ENCODE measurements at places on chromosomes 2 and 18. TPM values are rescaled to one million over a fixed set of nuclear protein-coding genes. Genes with fewer than 3 reads are reported as not detected.
A peak's percentile ranks its signal among the peaks of the same experiment; 100 is the strongest.

DNA sequence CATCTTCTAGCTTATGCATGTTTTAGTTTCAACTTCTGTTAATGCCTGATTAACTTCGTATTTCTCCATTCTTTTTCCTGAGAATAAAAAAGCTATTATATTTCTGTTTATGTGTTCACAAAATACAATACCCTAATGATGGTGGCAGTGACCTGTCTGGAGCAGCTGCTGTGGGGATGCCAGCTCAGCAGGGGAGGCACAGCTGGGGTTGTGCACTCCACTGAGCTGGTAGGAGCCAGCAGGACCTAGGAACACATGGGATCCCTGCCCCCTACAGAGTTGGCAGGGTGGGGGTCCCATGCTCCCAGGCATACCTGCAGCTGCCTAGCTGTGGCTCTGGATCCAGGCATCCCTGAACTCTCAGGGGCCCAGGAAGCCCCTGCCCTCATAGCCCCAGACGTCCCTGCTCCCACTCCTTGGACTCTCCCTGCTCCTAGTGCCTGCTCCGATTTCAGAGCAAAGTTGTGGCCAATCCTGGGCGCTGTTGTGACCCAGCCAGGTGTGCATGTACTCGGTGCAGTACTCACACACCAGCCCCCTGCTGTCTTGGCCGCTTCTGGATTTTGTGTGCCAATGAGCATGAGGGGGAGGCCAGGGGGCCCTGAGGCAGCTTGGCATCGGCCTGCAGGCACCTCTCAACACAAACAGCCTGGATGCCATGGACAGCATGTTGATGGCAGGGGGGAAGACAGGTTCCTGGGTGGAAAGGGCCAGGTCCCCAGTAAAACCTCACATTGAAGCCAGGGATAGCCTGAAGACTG is 546.0 kb downstream of the ZNF804A start:
- H3K36me3 ChIP-seq: no peaks in the 10 kb centered on the region
- no peaks in the 10 kb centered on the region for H3K4me1 ChIP-seq
- H3K27ac ChIP-seq: no peak overlapping the region
- no peaks in the 10 kb centered on the region for H3K27me3 ChIP-seq
- no peak overlapping the region for H3K4me3 ChIP-seq

GRCh38 chr2:232761301-232761907 is 15.0 kb downstream of the KCNJ13 start:
- H3K27me3 ChIP-seq: no peaks in the 10 kb centered on the region
- no peak overlapping the region for H3K27ac ChIP-seq
- H3K36me3 ChIP-seq: peaks cover 23% of the 10 kb centered on the region
- H3K4me1 ChIP-seq: no peaks in the 10 kb centered on the region
- peak; percentile 56 for DNase-seq

DNA sequence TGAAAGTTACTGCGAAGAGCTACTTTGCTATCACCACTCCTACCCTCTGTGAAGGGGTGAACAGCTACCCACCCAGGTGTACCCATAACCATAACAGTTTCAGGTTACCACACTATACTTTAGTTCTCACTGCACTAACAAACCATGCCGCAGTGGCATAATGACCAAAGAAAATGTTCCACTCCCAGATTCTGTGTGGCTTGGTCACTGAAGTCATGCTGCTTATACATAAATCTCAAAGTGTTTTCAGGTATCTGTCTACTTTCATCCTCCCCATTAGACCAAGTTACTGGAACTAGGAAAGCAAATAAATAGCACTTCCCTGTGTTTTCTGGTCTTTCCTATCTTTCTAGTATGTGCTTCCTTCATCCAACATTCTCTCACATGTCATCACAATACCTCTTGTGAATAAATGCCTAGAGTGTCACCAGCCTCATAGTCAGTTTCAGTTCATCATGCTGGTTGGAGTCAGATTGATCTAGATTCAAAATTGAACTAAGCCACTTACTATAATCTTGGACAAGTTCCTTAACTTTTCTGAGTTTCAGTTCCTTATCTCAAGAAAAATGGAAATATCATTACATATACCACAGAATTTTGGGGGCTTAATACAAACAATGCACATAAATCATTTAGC is 293.6 kb downstream of the FSIP2 start:
- no peak overlapping the region for H3K4me3 ChIP-seq
- no peaks in the 10 kb centered on the region for H3K27me3 ChIP-seq
- no peaks in the 10 kb centered on the region for H3K4me1 ChIP-seq
- no peak for DNase-seq

DNA sequence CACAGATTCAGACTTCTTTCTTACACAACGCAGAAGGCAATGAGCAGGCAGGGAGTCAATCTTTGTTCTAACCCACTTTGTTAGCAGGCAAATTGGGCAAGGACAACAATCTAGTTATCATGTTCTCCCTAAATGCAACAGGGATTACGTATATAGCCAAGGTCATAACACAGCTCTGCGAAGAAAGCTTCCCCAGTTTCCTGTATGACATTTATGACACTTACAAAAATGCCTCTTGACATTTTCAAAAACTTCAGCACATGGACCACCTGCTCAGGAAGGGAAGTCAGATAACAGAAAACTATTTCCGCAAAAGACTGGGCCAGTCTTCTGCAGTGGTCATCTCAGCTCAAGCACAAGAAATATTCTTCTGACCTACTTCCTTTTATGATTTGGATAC is 106.1 kb downstream of the IRS1 start:
- no peak overlapping the region for H3K27ac ChIP-seq
- no peak overlapping the region for H3K4me3 ChIP-seq

Gene KIAA2012
- total RNA-seq: not detected

DNA sequence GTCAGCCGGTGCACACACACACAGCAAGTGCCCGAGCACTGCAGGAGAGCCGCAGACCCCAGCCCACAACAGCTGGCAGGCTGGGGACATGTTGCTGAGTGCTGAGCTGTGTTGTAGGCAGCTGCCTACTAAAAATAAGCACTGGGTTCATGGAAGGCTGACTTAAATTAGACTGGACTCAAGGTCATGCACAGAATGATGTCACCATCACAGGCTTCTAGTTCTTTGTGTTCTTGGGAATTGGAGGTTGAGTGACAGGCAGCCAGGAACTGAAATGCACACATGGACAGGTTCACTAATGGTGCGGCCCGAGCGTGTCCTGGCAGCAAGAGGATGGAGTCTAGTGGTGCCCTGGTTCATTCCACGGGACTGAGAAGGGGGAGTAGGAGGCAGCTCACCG is 71.3 kb downstream of the VWA3B start:
- no peaks in the 10 kb centered on the region for H3K27me3 ChIP-seq
- peaks cover 65% of the 10 kb centered on the region for H3K4me1 ChIP-seq
- no peaks in the 10 kb centered on the region for H3K36me3 ChIP-seq
- peak overlapping the region; percentile 96 for H3K27ac ChIP-seq
- H3K4me3 ChIP-seq: no peak overlapping the region

Gene ZBTB7C
- total RNA-seq: 6.2 TPM

Gene RAX
- total RNA-seq: 0.06 TPM

Gene TBC1D8
- 23.2 TPM for total RNA-seq

Gene SEMA4C
- total RNA-seq: 53.6 TPM

Gene DCDC2C
- total RNA-seq: not detected

Gene IL1RN
- not detected for total RNA-seq

DNA sequence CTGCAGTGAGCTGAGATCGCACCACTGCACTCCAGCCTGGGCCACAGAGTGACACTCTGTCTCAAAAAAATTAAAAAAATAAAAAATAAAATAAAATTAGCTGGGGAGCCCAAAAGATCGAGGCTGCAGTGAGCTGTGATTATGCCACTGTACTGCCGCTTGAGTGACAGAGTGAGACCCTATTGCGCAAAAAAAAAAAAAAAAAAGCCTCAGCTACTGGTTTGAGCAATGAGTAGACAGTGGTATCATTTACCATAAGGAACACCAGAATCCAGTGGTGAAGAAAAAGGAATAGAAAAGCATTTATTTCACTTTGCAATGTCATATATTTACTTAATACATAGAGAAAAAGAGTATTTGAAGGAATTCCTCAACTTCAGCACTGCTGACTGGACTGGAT is 3.0 kb downstream of the SAP130 start:
- H3K4me3 ChIP-seq: no peak overlapping the region
- peaks cover 14% of the 10 kb centered on the region for H3K36me3 ChIP-seq
- H3K4me1 ChIP-seq: no peaks in the 10 kb centered on the region
- no peak for DNase-seq
- H3K27me3 ChIP-seq: no peaks in the 10 kb centered on the region
- no peak overlapping the region for H3K27ac ChIP-seq

DNA sequence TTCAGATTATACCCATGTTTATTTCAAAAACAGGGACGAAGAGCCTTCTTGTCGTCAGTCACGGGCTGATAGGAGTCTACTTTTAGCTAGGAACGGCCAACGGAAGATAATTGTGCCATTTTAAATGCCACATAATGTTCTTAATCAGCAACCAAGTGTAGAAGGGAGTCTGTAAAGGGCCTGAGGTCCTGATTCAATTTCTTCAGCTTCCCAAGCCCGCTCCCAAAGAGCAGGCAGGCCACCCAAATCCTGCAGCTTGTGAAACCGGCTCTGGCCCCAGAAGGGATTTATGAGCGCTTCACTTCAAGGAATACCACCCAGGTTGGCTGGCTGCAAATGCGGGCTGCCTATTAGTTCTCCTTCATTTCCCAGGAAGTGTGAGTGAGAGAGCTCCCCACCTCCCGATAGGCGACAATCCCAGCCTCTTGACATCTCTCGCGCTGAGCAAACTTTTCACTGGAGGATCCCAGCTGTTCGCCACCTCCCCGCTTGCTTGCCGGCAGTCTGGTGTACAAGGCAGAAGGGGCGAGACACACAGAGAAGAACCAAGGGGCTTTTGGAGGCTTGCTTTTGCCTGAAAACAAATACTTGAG is 272.9 kb downstream of the CDH20 start:
- no peaks in the 10 kb centered on the region for H3K36me3 ChIP-seq
- H3K27me3 ChIP-seq: no peaks in the 10 kb centered on the region

Gene SLC9A4
- not detected for total RNA-seq

GRCh38 chr2:9247786-9248185 is 41.2 kb downstream of the ASAP2 start:
- no peak overlapping the region for H3K4me3 ChIP-seq
- DNase-seq: peak; percentile 37
- H3K36me3 ChIP-seq: no peaks in the 10 kb centered on the region
- H3K27ac ChIP-seq: no peak overlapping the region

DNA sequence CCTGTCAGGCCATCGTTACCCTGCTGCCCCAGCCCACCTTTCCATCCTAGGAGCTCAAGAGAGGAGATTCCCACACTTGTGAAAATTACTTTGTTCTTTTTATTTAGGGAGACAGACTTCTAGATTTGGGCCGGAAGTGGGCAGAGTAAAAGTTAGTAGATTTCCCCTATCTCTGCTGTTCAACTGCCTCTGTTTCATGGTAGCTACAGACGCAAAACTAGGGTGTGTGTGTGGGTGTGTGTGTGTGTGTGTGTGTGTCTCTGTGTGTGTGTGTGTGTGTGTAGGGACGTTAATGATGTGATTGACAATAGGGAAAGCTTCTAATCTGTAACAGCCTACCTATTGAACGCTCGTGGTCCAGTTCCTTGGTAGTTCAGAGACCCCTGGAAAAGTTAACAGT is 438 bp downstream of the PSMA8 start:
- H3K4me3 ChIP-seq: no peak overlapping the region
- no peaks in the 10 kb centered on the region for H3K4me1 ChIP-seq
- no peak for DNase-seq

GRCh38 chr18:43310239-43310638 is 32.9 kb upstream of the SYT4 start:
- no peak overlapping the region for H3K27ac ChIP-seq
- no peaks in the 10 kb centered on the region for H3K4me1 ChIP-seq
- no peak overlapping the region for H3K4me3 ChIP-seq

- no peak overlapping the region for H3K4me3 ChIP-seq
- DNase-seq: no peak
- peaks cover 7% of the 10 kb centered on the region for H3K4me1 ChIP-seq
These were observed 10.6 kb upstream of the WIPF1 start for GRCh38 chr2:174607989-174608865.

DNA sequence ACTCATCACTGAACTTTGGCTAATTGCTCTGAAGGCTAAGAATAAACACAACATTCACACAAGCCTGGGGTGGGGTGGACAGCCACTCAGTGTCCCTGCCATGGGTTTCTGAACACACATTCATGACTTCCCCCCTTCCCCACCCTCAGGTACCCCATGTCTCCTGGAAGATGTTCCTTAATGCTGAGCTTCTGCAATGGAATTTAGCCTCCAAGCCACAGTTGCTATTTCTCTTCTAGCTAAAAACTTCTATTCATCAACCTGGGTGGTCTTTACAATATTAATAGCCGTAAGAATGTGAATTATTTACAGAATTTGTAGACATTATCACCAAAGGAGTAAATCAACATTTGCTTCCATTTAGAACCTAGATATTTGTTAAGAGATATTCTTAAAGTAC is 175.1 kb downstream of the ACKR3 start:
- H3K27ac ChIP-seq: no peak overlapping the region
- no peak for DNase-seq
- no peaks in the 10 kb centered on the region for H3K27me3 ChIP-seq
- H3K4me1 ChIP-seq: peaks cover 16% of the 10 kb centered on the region
- H3K36me3 ChIP-seq: no peaks in the 10 kb centered on the region

DNA sequence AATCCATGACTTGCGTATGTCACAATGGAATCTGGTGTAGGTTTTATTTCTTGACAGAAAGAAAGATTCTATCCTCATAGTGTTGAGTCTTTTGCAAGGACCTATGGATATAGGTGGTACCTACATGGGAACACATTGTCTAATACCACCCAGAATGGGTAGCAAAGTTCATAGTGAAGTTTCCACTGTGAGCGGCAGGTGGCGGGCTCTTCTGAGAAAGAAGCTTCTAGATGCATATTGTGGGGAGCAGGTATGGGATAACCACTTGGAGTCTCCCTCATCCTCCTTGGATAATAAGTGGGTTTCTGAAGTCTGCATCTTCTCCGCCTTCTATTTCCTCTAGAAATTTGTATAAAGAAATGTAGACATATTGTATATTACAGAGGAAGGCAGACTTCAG is 44.9 kb downstream of the LINC00305 start:
- H3K27me3 ChIP-seq: no peaks in the 10 kb centered on the region
- H3K4me3 ChIP-seq: no peak overlapping the region
- no peak for DNase-seq
- no peak overlapping the region for H3K27ac ChIP-seq
- H3K36me3 ChIP-seq: no peaks in the 10 kb centered on the region
- H3K4me1 ChIP-seq: no peaks in the 10 kb centered on the region

Gene YES1
- total RNA-seq: 96.0 TPM

DNA sequence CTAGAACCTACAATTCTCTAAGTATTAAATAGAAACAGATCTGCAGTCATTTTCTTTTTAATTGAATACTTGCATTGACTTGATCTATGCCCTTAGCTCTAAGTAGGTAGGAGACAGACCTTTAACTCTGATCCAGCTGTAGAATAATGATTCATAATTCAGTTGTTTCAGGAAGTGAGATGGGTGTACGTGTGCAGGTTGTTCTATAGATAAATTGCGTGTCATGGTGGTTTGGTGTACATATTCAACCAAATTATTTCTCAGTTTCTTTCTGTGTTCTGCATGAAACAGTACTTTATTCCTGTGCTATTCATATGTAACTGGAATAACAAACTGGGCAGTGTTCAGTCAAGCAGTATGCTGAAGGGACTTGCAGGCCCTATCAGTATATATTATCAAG is 34.3 kb upstream of the CD226 start:
- DNase-seq: no peak
- H3K36me3 ChIP-seq: no peaks in the 10 kb centered on the region
- H3K27me3 ChIP-seq: no peaks in the 10 kb centered on the region
- peaks cover 3% of the 10 kb centered on the region for H3K4me1 ChIP-seq
- H3K27ac ChIP-seq: no peak overlapping the region
